ENCODE measurements at places on chromosomes 7 and 10.

DNA sequence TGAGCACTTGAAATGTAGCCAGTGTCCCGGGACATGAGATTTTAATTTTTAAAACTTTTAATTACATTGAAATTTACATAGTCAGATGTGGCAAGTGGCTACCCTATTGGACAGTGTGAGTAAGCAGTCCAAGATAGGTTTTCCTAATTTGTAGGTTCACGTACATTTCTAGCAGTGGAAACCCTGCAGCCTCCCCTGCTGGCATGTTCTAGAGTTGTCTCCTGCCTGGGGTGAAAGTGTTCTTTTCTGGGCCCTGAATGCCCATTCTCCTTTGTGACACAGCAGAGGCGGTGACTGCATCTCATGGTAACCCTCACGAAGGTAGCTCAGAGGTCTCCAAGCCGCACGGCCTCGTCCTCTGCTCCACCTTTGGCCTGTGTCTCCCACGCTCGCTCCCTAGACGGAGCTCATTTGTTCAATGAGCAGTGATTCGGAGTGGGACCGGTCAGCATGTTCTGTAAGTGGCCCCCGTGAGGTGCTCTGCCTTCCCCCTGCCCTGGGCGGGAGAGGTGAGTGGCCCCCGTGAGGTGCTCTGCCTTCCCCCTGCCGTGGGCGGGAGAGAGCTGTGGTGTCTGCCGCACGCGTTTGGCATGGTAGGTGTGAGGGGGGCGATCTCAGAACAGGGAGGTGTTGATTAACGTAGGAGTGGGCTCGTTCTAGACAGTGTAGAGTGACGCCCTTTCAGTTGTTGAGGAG, 18.0 kb downstream of the WDR37 start:
- DNase-seq = no peak

GRCh38 chr7:121000081-121000983, 11.8 kb downstream of the CPED1 start:
- DNase-seq = no peak

DNA sequence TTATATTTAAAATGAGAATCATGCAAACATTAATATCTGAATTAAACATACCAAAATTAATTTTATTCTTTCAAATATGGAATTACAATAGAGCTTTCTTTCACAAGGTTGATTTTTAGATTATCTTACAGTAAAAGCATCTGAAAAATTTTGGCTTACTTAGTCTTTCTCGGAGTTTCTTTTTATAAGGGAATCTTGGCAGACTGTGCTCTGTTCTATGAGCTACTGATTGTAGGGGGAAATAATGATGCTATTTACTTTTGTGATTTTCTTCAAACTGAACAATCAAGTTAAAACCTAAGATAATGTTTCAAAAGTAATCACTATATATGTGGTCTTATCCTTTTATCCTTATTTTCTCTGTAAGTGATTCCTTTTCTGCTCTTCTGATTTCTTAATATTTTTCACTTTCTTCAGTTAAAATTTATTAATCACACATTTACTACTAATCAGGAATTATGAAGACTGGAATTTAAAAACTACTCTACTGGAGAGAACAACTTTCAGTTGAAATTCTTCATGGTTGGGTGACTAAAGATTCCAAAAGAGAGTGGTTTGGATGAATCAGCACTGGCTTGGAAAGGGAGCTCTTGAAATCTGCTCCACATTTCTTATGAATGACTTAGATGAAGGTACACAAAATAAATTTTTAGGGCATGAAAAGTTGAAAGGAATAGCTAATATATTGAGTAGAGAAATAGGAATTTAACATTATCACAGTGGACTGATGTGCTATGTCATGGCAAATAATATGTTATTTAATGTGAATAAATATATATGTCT, 103.9 kb downstream of the PPP1R9A start:
- no peak for DNase-seq

DNA sequence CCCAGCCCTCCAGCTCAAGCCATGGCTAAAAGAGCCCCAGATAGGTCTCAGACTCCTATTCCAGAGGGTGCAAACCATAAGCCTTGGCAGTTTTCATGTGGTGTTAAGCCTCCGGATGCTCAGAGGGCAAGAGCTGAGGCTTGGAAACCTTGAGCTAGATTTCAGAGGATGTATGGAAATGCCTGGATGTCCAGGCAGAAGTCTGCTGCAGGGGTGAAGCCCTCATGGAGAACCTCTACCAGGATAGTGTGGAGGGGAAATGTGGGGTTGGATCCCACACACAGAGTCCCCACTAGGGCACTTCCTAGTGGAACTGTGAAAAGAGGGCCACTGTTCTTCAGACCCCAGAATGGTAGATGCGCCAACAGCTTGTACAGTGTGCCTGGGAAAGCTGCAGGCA, 13.2 kb upstream of the HPSE2 start:
- DNase-seq = no peak

GRCh38 chr10:29324220-29324841, 35.5 kb downstream of the LYZL1 start:
- no peak for DNase-seq

- DNase-seq = no peak
Observed at GRCh38 chr7:235576-236395, 43.4 kb downstream of the FAM20C start.

GRCh38 chr7:16261100-16261499, 160.2 kb downstream of the CRPPA start:
- no peak for DNase-seq

- DNase-seq = no peak
Observed at GRCh38 chr10:126175641-126176262, 212.5 kb downstream of the ADAM12 start.

DNA sequence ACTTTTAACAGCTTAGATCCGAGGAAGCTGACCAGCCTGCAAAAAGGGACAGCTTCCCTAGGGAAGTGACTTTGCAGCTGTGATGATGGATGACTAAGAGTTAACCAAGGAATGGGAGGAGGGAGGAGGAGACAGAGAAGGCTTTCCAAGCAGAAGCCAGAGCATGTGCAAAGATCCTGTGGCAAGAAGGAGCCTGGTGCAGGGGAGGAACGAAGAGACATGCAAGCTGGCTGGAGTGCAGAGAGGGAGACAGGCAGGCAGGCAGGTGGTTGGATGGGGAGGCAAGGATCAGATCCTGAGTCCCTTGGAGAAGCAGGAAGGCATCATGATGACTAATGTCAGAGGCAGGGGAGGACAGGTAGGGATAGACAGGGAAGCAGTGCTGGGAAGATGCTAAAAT, 148.8 kb downstream of the PFKFB3 start:
- no peak for DNase-seq

DNA sequence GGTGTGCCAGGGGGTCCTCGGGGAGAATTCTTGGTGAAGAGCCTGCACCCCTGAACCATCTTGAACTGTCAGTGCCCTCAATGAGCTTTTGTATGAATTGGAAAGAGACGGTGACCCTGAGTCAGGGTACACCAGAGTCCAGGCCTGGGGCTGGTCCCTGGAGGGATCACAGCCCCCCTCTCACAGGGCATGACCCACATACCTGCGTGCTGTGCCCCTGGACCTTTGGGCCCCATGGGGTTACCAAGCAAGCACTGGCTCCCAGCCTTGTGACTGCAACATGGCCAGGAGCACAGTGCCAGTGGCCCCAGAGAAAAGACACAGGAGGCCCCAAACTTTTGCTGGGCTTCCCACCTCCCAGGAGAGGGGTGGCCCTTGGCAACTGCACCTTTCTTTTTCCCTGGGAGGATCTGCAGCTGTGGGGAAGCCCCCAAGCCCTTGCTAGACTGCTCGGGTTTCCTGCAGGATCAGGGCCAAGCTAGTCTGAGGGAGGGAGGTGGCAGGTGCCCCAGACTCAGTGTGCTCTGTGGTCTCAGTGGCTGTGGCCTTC, 153.5 kb downstream of the ZNF248 start:
- DNase-seq = no peak

- DNase-seq = no peak
Observed at GRCh38 chr7:26388256-26388655, 96.6 kb downstream of the SNX10 start.

DNA sequence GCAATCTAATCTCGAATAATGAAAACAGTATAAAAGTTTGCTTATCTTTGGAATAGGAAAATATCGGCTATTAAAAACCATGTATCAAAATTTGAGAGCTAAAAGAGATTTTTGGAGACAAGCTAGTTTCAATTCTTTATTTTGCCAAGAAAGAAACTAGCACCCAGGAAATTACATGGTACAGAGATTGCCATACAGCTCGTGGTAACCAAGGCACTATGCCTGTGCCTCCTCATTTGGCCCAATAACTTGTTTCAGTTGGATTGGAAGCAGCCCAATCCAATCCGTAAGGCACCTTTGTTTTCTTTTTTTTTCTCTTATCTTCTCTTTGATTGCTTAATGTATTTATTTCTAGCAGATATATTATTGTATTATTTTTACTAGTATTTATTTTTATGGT, 55.0 kb downstream of the GNAI1 start:
- no peak for DNase-seq

GRCh38 chr7:155172141-155172540, 102.0 kb downstream of the HTR5A start:
- DNase-seq = no peak

DNA sequence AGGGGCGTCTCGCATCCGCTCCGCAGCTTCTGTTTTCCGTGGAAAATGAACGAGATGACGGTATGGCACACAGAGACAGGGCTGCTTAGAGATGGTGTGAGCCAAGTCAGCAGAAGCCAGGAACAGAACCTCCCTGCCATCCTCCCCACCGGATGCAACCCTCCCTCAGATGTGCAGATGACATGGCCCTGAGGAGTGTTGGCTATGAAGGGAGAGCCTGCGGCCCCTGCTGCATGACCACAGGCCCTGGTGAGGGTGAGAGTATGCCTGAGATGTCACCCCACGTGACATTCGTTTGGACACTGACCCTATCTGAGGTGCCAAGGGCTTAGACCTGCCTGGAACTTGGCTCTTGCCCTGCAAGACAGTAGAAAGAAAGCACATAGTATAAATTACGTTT, 29.4 kb downstream of the WIPF3 start:
- DNase-seq = no peak

- no peak for DNase-seq
Observed at GRCh38 chr10:45592432-45592831, 80.1 kb downstream of the ZFAND4 start.

DNA sequence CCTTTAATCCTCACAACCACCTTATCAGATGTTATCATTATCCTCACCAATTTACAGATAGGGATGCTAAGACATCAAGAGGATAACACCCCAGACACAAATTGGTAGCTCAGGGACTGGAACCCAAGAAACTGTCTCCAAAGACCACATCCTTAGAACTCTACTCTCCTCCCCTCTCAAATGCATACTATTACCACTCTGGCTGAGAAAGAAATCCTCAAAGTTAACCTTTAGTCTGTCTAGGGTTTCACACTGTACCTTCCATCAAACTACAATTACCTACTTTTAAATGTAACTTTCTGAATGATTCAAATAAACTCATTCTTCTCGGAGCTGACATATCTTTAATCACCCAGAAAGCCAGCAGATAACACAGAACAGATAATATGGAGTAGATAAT, 6.6 kb downstream of the EZH2 start:
- DNase-seq = no peak

- DNase-seq = no peak
Observed at GRCh38 chr7:70505886-70506285, 626.1 kb upstream of the GALNT17 start.

DNA sequence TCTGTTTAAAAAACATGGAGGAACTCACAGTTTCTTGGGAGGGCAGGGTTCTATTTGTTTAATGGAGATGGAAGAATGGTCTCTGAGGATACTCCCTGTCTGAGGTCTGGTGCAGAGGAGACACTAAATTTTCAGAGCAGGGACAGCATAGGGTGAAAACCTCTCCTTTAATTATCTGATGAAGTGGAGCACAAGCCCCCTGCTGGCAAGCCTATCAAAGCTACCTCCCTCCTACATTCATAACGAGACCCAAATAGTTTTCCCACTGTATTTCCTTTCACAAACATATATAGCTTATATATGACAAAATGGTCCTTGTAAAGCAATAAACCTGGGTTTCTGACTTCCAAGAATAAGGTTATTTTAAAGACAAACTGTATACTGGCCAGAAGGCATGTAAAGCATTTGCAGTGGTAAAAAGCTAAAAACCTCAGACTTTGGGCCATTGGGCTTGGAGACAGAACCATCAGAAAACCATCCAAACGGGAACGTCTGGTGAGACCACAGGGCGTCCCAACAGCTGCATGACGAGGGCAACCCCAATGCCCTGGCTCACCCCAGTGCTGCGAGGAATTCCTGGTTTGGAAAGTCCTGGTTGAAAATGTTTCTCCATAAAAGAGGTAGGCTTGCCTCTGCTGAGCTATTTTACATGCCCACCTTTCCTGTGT, 201.3 kb downstream of the FANK1 start:
- no peak for DNase-seq

DNA sequence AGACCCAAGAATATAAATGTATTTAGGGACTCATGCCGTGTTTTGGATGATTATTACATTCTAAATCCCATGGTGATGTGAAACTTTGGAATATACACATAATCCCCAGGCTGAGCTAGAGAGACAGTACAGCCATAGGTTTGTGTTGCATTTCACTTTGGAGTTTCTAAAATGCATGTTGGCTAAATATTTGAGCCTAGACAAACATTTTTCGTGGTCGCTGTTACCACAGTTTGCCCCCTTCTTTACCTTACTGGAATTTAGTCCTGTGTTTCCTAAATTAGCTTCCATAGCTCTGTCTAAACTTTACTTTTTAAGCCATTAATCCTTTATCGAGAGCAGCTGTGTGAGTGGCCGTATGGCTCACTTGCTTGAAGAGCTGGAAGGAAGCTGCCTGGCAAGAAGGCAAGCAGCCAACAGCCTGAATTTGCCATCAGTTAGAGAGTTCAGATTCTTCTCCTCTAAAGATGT, 192.0 kb downstream of the BICC1 start:
- DNase-seq = no peak

DNA sequence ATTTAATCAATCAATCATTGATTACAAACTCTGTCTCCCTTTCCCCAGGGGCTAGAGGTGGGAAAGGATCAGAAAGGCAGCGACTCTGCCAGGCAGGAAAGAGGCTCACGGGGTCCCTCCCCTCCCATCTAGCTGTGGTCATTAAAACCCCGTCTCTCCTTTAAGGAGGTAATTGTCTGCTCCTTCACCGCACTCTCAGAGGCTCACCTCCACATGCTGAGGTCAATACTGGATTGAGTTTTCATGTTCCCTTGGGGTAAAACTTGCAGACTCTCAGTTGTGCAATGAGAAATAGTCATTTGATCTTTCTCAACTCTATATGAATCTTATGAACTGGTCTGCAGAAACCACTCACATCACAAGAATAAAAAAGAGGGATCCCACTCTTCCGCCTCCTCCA, 368.8 kb downstream of the ADRA2A start:
- DNase-seq = no peak

DNA sequence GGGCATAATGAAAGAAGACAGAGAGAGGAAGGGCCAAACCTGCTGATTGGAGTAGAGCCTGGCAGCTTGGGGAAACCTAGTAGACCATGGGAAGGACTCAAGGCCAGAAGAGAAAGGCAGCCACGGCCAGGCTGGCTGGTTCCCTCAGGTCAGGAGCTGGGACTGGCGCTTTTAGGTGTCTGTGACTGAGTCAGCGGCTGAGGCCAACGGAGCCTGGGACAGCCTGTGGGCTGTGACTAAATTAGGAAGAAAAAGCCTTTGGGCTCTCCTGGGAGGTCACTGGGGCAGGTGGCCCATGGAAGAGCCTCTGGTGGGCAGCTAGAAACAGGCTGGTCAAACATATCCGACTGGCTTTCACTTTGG, 108.9 kb upstream of the PDCD4 start:
- DNase-seq = no peak

Measured in SW480 (cell line).